Fibroblast of upper back skin (primary cell): ENCODE measurements at places on chromosomes 5 and 9.

DNA sequence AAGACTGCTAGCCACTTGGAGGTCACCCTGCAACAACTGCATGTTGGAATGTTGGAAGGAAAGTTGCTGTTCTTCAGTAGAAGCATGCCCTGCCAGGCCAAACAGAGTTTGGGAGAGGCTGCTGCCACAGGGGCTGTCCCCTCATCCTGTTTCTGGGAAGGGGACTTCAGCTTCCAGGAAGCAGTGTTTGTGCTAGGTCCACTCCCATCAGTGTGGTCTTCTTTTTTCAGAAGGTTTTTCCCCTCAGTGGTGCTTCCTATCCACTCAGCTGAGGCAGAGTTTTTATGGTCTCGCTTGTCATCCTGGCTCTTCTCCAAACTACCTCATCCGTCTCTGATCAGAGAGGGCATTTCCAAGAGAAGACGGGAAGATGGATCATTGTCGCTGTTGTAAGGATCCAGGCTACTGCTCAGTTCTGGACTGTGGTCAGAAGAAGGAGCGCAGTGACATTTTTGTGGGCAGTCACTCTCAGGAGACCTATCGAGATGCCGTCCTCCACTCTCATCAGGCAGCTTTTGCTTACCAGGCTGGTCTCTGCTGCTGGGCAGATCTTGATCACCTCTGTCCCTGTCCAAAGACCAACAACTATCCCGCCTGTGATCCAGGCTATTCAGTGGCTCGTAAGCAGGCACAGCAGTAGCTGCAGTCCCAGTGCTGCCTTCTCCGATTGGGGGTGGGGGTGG, 97.8 kb upstream of the C5orf63 start:
- DNase-seq: no peak

DNA sequence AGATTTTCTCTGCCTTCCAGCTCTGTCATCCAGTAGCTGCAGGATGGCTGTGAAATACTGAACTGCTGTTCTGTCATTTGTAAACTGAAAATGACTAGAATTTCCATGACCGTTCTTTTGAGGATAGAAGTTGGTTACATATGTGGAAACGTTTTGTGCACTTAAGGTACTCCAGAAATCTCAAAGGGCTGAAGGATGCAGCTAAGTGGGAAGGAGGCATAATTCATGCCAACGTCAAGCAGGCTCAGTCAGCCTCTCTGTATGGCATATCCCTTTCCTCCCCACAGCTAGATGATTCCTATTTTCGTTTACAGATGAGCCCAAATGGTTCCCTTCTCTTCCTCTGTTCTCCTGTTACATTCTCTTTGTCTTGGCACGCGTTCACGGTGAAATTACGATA, 257.6 kb downstream of the FBXL7 start:
- no peak for DNase-seq

DNA sequence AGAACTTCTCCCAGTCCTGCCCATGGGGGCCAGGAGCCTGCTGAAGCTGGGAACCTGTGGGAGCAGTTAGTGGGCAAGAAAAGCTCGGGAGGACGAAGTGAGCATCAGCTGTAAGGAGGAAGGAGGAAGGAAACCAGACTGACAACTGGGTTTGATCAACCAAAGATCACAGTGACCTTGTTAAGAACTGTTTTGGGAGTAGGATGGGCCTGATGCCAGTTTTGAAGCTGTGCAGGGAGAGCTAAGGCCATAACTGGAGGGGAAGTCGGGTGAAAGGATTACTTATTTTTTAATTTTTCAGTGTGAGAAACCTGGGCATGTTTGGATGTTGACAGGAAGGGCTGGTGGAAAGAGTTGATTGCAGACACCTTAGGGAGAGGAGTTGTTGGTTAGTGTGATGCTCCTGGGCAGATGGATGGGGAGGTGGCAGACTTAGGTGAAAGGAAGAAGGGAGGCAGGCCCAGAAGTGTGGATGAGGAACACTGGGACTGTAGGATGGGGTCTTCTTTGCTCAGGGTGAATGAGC, 58.3 kb upstream of the KLF4 start:
- peak; percentile 43 for DNase-seq

DNA sequence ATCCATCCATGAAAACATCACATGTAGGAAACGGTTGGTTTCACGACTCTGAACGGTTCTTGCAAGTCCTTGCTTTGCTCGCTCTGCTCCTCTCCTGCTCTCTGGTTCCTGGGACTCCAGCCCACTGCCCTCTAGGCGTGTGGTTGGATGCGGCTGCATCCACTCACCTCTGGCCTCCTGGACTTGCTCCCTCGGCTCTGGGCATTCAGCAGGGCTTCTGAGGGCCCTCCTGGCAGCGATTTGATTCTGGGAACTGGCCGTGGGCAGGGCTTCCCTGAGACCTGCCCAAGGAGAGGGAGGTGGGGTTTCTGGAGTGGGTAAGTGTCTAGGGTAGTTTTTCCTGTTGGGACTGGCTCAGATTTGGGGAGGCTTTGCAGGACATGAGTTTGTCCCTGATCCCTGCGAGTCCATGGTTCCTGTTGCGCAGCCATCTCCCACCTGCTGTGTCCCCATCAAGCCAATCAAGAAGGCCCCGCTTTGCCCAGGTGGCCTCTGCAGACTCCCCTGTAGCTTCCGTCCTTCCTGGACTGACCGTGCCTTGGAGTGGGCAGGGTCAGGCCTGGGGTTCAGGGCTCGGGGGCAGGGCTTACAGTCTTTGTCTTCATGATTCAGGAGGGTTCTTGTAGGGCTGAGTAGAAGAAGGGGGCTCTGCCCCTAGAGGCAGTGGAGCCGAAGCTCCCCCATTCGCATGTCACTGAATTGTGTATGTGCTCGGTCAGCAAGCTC, 192.3 kb downstream of the CACNA1B start:
- DNase-seq: no peak
